ENCODE measurements at places on chromosomes 4 and X.

DNA sequence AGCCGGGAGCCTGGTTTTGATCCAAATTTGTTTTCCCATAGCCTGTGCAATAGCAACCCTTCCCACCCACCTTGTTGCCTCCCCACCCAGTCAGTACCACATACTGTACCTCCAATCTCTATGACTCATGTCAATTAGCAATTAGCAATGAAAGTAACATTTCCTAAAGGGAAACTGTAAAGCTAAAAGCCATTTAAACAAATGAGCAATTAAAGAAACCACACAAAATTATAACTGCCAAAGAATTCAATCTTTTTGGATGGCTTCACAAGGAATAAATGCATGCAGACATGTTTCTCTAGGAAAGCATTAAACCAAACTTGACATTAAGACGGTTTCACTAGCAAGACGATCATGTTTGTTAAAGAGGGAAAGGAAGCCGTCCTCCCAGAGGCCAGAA is 169.0 kb upstream of the MAP3K15 start:
- no peak for DNase-seq

GRCh38 chr4:184402239-184402638 is 72.1 kb downstream of the IRF2 start:
- DNase-seq = no peak

DNA sequence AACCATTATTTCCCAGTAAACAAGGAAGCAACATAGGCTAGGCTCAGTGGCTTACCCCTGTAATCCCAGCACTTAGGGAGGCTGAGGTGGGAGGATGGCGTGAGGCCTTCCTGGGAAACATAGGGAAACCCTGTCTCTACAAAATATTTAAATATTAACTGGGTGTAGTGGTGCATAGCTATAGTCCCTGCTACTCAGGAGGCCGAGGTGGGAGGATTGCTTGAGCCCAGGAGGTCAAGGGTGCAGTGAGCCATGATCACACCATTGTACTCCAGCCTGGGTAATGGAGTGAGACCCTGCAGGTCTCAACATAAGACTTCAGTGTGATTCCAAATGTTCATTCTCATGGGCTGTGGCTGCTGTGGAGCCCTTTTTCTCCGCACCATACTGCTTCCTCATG is 34.9 kb downstream of the FHDC1 start:
- no peak for DNase-seq

GRCh38 chrX:151773434-151773833 is 38.9 kb downstream of the CNGA2 start:
- no peak for DNase-seq

DNA sequence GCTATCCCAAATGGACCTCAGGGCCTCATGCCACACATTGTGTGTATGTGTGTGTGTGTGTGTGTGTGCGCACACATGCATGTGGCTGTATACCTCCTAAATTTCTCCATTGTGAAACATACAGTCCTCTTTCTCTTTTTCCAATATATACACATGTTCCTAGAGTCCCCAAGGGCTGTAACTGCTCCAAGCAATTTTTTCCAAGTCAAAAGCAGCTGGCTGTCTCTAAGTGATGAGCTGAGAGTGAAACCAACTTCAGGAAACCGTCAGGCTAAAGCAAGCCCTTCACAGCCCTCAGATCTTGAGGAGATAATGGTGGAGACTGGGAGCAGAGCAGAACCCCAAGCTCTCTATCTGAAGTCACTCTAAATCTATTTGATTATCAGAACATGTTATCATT is 496.1 kb upstream of the DIPK2B start:
- DNase-seq = no peak

GRCh38 chrX:13013363-13014110 is 30.9 kb downstream of the FAM9C start:
- DNase-seq = no peak

DNA sequence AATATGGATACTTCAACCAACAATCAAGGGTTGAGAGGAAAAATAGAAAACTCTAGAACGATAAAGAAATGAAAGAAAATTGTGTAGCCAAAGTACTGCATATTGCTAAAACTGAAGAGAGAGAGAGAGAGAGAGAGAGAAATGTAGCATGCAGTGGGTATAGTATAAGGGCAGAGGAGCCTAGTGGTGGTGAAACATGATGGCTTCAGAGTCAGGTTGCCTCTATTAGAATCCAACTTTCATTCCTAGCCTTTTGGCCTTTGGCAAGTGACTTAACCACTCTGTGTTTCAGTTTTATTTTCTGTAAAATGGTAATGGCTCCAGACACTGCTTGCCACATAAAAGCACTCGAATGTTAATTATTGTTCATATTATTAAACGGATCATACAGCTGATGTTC is 71.2 kb upstream of the NAF1 start:
- no peak for DNase-seq

- DNase-seq = peak; percentile 100
Measured at GRCh38 chr4:53688186-53688790, 97.0 kb upstream of the LNX1 start.

GRCh38 chrX:147322496-147322895 is 508.0 kb upstream of the CXorf51A start:
- DNase-seq = no peak

DNA sequence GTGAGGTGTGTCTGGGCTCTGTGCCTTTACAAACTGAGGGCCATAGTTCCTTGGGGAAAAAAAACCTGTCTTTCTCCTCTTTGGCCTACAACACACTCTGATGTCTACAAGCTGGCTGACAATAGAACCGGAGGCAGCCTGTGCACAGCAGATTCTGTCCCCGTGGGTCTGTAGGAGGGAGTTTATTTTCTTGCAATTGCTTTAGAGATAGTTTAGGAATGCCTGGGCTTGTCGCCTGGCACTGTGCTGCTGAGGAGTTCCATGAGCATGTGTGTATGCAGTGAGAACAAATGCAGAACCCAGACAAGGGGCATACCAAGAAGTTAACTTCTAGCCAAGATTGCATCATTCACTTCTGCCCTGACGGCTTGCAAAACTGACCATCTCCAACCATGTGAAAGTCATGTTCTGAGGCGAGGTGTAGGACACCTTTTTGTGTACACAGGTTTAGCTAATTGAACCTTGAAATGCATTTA is 54.1 kb downstream of the CCNI start:
- peak; percentile 86 for DNase-seq

DNA sequence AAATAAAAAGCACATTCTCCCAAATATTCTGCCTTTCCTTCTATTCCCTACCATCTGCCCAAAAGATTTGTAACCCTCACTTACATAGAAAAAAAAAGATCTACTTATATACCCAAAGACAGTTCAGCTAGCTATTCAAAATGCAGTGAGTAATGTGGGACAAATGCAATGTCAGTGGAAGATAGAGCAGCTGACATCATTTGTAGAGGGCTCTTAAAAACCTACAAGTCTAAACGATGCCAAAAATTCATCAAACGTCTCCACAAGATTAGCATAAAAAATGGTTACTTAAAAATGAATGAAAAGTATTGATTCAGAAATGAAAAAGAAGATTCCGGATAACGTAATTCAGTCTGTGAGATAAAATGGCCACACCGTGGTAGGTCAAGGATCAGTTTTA is 96.5 kb downstream of the ASB9 start:
- no peak for DNase-seq

GRCh38 chrX:16828124-16828908 is 41.8 kb downstream of the RBBP7 start:
- peak; percentile 66 for DNase-seq

DNA sequence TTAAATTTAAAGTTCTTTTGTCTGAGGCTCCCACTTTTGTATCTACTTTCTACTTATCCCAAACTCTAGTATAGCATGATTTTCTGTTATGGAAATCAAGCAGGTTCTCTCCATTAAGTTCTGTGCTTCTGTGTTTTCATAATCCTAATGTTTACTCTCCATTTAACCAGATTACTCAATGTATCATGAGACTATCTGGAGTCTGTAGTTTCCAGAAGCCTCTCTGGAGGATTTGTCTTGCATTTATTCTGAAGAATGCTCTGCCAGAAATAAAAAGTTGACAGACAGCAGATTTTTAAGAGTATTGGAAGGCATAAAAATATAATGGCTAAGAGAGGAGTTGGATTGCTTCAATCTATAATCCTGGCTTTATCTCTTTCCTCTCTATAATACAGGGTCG is 39.2 kb upstream of the PLS3 start:
- DNase-seq = no peak

DNA sequence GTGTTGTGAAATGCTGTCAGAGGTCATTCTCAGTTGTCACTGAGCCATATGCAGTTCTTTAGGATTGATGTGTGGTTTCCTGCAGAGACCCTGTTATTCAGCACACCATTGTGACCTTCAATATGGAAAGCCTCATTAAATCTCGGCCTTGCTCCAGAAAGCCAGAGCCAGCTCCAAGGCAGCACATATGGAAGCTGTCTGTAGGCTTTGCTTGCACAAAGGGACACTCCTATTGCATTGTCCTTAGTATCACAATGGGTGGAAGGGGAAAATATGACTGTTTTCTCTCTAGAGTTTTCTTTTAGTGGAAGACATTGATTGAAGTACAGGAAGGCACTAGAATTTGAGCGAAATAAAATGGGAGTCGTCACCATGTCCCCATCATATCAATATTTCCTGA is 179.0 kb downstream of the CEP135 start:
- peak; percentile 46 for DNase-seq

DNA sequence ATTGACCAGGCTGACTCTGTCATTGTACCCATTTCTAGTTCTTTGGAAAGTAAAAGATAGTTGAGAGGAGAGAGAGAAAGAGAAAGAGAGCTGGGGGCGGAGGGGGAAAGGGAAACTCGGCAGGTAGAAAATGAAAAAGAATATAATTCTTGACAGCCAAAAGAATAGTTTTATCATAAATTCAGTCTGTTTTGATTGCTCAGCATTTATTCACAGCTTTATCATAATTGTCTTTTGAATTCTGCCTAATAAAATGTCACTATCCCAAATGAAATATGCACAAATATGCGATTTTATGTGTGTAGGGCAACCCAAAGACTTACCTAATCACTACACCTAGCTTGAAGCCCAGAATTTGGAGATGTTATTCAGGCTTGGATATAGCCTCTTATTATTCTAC is 1024.0 kb upstream of the PABPC4L start:
- no peak for DNase-seq

DNA sequence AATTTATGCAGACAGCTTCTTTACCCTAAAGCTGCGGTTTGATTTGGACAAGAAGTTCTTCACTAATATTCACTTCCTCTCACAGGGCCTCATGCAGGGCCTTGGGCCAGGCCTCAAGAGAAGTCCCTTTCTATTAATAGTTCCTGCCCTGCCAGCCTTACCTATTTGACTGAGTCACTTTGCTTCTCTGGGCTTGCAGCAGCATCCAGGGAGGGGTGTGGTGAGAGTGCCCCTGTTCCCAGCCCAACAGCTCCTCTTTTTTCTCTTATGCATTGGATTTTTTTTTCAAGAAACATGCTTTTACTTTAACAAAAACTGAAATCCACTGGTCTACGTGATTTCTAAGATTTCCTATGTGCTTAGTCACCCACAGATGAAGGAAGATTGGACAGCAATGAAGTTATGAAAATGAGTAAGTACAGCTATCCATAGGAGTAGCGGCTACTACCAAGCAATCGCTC is 26.7 kb downstream of the FAM156B start:
- DNase-seq = peak; percentile 48

GRCh38 chr4:12488672-12489071 is 995.5 kb downstream of the RAB28 start:
- no peak for DNase-seq

GRCh38 chr4:143736861-143737260 is 36.4 kb upstream of the FREM3 start:
- no peak for DNase-seq

DNA sequence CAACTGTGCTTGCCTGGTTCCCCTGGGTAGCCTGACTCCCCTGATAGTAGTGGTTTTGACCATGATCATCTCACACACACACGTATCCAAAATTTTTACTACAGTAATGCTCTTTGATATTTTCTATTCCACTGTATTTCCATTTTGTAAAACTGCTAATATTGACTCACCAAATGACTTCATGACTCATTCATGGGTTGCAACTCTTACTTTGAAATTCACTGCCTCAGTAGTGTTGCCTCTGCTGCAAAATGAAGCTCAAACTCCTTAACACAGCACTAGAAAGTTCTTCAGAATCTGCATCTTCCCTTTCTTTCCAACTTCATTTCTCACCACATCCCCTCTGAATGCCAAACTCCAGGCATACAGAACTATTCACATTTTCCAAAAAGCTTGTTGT is 20.3 kb downstream of the QRFPR start:
- peak; percentile 25 for DNase-seq

DNA sequence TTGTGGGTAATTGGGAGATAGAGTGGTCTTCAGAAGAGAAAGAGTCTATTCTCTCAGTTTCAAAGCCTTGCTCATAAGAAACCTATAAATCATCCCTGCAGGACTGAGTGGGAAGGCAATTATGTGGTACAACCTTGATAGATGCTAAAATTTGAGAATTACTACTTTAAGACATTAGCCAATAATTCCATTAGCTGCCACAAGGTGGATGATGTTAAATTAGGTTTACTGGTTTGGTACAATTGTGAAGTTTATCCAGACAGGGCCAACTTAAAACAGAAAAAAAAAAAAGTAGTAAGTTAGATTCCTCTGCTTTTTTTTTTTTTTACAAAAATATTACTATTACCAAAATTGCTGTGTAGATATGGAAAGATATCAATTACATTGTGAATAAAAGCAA is 73.2 kb upstream of the AMOT start:
- DNase-seq = no peak

GRCh38 chrX:44422631-44423030 is 79.2 kb upstream of the EFHC2 start:
- DNase-seq = no peak

DNA sequence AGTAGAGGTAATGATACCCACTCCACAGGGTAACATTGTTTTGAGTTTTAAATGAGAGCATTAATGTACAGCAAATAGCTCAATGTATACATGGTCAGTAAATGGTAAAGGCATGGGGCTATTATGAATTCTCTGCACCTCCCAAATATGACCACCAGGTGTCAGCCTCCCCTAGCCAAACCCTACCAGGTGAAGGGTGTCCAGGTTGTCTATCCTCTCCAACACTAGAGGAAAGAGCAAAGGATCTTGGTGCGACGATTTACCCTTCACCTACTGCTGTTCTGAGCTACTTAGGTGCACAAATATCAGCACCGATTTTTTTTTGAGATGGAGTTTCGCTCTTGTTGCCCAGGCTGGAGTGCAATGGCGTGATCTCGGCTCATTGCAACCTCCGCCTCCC is 26.5 kb upstream of the XIAP start:
- DNase-seq = peak; percentile 35

DNA sequence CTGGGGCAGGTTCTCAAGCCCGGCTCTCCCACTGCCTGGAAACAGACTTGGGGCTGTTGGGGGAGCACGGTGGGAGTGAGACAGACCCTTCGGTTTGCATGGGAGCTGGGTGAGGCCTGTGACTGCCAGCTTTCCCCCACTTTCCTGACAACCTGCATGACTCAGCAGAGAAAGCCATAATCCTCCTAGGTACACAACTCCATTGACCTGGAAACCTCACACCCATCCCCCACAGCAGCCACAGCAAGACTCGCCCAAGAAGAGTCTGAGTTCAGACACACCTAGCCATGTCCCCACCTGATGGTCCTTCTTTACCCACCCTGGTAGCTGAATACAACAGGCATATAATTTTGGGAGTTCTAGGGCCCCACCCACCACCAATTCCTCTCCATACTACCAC is 57.6 kb upstream of the UBQLN2 start:
- DNase-seq = no peak

Measured in fibroblast of skin of abdomen (primary cell).